Left lung (tissue), 14 donors: ENCODE measurements at places on chromosomes 6 and 20. TPM values are rescaled to one million over a fixed set of nuclear protein-coding genes. Genes with fewer than 3 reads are reported as not detected.

Gene OR12D3
- polyA plus RNA-seq: not detected

Gene CCDC170
- 2.5 TPM for polyA plus RNA-seq

Gene CLPSL2
- not detected for polyA plus RNA-seq

Gene ACTL10
- polyA plus RNA-seq: 0.63 TPM

Gene DUSP15
- 13.1 TPM for polyA plus RNA-seq

Gene VWA7
- 3.8 TPM for polyA plus RNA-seq

Gene GSTA2
- polyA plus RNA-seq: not detected

Gene CCDC28A
- polyA plus RNA-seq: 25.8 TPM
